ENCODE measurements at places on chromosomes 2 and 18.

- DNase-seq: peak; percentile 83
Measured at GRCh38 chr2:190469771-190470170, 61.6 kb downstream of the MFSD6 start.

DNA sequence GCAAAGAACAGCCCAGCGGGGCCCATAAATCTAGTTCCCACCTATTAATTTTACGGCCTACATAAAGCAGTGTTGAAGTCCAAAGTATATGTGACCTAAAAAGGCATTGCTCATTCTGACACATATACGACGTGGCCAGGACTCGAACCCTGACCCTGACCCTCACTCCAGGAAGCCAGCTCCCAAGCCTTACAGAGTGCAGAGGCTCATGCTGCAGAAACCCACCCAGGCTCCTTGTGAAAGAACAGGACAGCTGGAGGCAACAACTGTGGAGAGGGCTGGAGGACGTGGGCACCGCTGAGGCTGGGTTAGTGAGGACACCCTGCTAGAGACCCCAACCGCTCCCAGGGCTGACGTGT, 221.6 kb downstream of the CYP26B1 start:
- DNase-seq: no peak

GRCh38 chr2:48438266-48438665, 91.7 kb upstream of the STON1 start:
- DNase-seq: no peak

DNA sequence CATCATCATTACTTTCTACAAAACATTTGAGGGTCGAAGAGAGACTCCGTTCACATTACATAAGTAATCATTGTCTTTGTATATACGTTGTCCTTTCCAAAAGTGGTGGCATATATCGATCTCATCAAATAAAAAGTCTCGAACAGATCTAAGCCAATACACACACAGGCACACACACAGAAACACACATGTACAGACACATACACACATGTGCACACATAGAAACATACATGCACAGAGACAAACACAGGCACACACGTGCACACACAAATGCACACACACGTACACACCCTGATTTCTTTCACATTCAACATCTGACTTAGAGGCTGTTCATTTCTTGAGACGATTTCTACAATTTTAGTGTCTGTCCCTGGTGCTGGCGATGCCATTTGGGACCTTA, 17.5 kb upstream of the ALKAL2 start:
- DNase-seq: no peak

DNA sequence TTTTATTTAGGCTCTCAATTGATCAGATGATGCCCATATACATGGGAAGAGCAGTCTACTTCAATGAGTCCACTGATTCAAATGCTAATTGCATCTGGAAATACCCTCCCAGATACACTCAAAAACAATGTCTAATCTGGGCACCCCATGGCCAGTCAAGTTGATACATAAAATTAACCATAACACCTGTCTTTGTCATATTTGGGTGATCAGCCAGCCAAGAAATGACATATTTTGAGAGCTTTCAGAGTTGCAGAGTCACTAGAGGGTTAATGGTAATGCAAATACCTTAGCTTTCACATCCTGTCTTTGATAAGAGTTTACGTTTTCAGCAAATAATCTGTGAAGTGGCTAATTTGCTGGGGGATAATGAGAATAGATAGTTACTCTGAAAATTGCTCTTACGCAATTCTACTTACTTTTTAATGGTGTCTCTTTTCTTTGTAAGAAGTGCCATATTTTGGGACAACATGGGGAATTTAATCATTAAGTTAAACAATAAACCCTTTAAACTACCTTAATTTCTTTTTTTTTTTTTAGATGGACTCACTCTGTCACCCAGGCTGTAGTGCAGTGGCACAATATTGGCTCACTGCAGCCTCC, 49.1 kb downstream of the CCDC195 start:
- DNase-seq: no peak

Data from kidney capillary endothelial cell (primary cell).